Non-pigmented ciliary epithelial cell (primary cell): ENCODE measurements at places on chromosomes 1 and 21.

- DNase-seq: peak; percentile 60
Measured at GRCh38 chr1:63987014-63987627, 213.3 kb downstream of the ROR1 start.

GRCh38 chr1:49995734-49996133, 28.0 kb downstream of the AGBL4 start:
- DNase-seq: no peak

DNA sequence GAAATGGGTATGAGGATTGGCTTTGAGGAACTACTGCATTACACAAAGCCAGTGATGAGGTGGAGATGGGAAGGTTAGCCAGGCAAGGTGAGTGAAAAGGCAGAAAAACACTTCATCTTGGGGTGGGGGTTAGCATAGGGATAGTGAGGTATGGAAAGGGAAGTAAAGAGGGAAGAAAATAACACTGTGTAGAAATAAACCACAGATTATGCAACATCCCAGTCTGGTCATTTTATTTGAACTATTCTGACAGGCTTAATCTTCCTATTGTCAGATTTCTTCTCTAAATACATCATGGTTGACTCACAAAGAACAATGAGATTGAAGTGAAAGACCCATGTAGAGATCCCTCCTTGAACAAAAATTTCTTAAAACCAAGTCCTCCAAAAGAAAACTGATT, 640.2 kb downstream of the PTPRC start:
- no peak for DNase-seq

GRCh38 chr1:152237093-152237492, 13.1 kb upstream of the HRNR start:
- no peak for DNase-seq

GRCh38 chr21:29187944-29188343, 57.5 kb downstream of the MAP3K7CL start:
- peak; percentile 82 for DNase-seq

DNA sequence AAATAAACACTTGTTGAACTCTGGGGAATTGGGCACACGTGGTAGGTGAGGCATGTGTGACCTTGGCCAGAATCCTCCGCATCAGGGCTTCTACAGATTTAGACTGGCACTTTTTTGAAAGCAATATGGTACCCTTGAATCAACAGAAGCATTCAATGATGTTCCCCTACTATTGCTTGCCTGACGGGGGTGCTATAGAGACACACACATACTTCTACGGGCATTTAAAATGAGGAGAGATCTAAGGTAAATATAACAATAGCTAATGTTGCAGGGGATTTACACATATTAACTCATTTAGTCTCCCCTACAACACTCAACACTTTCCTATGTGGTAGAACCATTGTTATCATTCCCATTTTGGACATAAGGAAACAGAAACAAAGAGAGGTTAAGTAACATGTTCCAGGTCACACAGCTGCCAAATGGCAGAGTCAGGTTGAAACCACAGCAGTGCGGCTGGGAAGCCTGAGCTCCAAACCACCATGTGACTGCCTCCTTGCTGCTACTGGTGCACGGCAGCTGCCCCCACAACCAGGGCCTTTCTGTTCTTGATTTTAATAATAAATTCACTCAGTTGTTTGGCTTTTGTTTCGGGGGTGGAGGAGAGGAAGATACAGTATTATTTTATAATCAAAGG, 147.4 kb downstream of the ZNF281 start:
- no peak for DNase-seq

- DNase-seq: no peak
Measured at GRCh38 chr21:41246808-41247207, 69.8 kb upstream of the FAM3B start.

DNA sequence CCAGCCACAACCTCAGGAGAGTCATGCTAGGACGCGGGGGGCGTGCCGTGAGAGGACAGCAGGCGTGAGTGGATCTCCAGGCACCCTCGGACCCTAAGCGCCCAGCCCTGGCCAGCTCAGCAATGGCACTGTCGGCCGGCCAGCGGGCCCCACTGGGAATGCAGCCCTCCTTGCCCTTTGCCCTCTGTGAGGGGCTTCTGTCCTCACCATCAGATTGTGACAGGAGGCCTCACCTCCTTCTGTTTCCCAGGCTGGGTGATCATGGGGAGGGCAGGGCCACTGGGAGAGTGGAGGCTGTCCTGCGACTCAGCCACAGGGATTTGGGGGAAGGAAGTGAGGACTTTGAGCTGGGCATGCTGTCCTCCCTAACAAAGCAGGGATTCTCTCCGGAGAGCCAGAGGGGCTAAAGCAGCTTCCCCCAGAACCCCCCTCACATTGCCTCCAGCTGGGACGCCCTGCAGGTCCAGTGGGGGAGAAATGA, 6.6 kb upstream of the LRRC3 start:
- DNase-seq: no peak

DNA sequence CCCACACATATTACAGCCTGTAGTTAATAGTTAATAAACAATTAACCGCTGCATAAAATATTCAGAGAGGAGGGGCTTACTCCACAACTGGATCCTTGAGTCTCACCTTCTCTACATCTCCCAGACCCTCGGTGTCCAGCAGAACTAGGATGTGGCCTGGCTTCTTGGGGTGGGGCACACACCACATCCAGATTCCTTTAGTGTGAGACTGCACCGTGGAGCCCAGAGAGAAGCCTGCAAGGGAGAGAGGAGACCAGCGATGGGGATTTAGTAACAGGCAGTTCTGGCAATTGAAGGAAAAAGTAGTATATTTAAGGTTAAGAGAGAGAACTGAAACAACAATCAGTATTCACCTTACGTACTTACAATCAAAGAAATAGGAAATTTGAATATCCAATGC, 4.9 kb downstream of the GBP1 start:
- no peak for DNase-seq

DNA sequence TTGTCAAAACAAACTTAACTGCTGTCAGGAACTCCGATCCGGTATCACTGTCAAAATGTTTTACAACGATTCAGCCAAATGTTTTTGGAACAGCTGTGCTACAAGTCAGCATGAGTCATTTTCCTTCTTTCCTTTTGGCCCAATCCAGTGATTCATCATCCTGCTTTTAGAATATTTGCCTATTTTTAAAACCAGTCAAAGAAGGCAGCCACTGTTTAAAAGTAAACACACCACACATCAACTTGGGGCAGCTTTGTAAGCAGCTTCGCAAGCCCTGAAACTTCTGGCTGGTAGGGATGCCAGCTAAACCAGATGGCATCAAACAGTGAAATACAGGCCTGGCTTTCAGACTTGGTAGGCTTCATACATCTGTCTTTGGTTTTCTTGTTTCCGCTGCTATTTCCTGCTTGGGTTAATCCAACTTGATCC, 14.9 kb downstream of the MAP3K7CL start:
- peak; percentile 76 for DNase-seq

- no peak for DNase-seq
Measured at GRCh38 chr1:81540216-81540615, 260.5 kb upstream of the ADGRL2 start.

GRCh38 chr1:46179138-46180081, 3.1 kb upstream of the P3R3URF start:
- DNase-seq: peak; percentile 54

GRCh38 chr21:36097427-36098181, 27.8 kb downstream of the CBR1 start:
- no peak for DNase-seq

GRCh38 chr1:217715681-217716080, 84.5 kb downstream of the SPATA17 start:
- no peak for DNase-seq

GRCh38 chr1:235649368-235650163, at the start of gene GNG4:
TSS of gene GNG4 (minus strand) at chr1:235649784. CDS start at chr1:235583838, 65,946 bp downstream.
- DNase-seq: no peak

DNA sequence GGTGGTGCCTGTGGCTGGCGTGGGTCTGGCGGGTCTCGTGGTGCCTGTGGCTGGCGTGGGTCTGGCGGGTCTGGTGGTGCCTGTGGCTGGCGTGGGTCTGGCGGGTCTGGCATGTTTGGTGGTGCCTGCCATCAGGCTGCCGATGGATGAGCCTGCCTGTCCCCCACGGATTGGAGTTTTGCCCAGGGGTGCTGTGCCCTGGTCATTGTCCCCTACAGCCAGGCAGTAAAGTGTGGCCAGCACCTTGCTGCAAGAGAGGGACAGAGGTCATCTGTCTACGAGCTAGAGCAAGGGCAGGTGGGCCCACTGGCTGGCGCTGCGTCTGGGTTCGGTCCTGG, 41.8 kb downstream of the SKI start:
- no peak for DNase-seq

DNA sequence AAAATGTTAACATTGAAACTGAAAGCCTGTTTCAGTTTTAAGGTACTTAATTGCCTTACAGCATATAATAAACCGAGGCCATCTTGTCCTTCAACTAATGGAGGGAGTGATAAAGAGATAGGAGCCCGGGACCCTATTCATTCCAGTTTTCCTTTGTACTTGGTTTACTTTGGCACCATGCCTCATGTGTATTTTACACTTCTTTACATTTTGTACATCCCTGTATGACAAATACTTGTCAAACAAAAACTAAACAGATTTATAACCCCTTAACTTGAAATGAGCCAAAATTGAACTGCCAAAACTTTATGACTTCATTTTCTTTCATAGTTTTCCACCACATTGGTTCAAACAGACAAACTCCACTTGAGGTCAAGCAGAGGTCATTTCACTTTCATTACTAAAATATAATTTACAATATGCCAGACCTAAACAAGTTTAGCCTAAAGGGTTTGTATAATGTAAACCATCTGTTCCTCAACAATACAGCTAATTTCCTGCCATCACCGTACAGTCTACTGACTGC, 30.9 kb upstream of the UBE2U start:
- no peak for DNase-seq

DNA sequence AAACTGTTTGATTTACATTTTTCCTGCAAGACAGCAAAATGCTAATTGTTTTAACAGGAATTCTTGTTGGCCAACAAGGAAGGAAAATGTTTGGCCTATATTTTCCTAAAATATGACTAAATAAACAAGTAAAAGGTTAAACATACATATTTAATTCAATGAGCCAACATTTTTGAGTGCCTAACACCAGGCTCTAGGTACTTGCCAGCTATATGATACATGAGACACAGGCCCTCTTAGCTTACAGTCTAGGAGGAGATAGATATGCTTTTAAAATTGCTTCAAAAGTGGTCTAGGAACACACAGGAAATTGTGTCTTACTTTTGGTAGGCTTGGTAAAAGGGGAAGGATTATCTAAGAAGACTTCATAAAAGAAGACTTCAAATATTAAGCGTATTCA, 50.9 kb downstream of the PIGK start:
- no peak for DNase-seq

GRCh38 chr1:199272628-199273086, 633.8 kb downstream of the PTPRC start:
- peak; percentile 90 for DNase-seq

GRCh38 chr1:205255941-205256780, 28.4 kb downstream of the TMCC2 start:
- peak; percentile 43 for DNase-seq

- DNase-seq: no peak
Measured at GRCh38 chr1:2216767-2217058, 11.4 kb upstream of the SKI start.

DNA sequence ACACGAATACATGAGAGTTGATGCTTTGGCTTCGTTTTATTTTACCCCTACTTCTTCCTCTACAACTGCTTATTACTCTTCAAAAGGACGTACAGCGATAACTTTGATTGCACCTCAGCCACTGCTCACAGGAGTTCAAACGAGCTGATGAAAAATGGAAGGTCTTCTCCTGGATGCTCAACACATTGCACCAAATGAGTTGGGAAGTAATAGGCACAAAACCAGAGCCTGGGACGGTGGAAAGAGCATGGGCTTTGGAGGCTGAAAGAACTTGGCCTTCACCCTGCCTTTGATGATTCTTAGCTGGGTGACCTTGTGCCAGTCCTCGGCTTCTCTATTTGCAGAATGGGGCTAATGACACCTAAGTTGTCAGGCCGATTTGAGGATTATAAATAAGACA, 4.8 kb downstream of the CD53 start:
- no peak for DNase-seq

DNA sequence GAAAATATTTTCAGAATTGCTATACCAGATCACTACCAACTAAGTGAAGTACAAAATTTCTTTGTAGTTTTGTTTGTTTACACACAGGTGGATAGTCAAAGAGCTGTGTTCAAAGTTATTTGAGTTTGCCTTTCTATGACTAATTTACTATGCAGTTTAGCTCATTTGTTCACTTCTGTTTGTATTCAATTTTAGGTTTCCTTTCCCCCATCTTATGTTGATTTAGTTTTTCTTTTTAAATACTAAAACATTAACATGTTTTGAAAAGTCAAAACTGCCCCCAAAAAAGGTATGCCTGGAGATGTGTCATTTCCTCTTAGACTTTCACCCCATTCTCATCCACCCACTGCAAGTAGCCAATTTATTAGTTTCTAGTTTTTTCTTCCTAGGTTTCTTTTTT, 18.7 kb upstream of the RIPPLY3 start:
- DNase-seq: no peak

DNA sequence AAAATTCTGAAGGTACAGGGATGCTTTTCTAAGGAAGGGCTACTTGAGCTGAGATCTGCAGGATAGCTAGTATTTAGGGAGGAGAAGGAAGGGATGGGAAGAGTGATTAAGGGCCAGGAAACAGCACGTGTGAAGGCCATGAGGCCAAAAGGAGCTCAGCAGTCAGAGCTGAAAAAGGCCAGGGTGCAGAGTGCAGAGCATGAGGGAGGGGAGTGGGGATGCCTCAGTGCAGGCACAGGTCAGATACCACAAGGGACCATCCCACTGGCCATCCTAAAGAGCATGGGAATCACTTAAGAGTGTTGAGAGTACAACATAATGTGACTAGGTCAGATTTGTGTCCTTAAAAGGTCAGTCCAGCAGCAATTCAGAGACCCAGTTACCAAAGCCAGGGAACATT, 16.0 kb downstream of the LRRN2 start:
- no peak for DNase-seq

- peak; percentile 36 for DNase-seq
Measured at GRCh38 chr1:174262349-174263241, 103.3 kb downstream of the RABGAP1L start.

GRCh38 chr1:6198646-6199297, 623 bp downstream of the RPL22 start:
- no peak for DNase-seq

DNA sequence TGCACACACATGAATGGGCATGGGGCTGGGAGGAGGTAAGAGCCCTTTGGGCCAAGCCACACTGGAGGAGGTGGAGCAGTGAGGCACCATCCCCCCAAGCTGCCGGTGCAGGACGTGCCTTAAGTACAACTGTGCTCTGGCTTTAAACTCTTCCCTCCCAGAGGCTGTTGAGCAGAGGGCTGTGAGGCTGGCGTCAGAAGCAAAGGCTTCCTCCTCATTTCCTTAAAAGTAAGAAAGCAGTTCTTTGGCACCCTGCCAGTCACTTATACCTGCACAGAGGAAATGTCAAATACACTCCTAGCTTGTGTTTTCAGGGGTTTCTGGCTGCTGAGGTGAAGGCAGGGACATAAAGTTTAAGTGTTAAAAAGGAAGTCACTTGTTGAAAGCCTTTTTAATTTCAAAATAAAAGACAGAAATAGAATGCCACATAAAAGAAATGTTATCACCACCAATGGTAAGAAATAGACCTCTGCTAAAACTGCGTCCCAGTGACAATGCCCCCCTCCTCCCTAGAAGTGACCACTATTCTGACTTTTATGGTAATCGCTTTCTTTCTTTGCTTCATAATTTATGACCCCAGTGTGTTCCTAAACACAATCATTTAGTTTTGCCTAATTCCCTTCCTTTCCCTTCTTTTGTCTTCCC, 33.0 kb downstream of the LAMC2 start:
- no peak for DNase-seq
